ENCODE measurements at places on chromosomes 5 and 9.

DNA sequence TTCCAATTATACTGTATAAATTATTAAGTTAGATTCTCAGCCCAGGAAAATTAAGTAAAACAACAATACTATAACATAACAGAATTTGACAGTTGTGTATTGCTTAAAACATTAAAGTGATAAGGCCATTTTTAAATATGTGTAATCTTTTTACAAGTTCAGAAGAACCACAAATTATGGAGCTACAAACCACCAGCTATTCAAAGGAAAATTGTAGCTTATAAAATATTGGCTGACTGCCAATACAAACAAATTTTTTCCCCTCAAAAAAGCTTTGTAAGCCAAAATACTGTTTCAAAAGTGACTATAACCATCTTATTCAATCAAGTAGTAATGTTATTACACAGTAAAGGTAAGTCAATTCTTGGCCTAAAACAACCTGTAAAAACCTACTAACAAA lies 21.9 kb downstream of the STRBP start:
- no peaks in the 10 kb centered on the region for H3K36me3 ChIP-seq
- no peak overlapping the region for H3K4me3 ChIP-seq
- H3K27ac ChIP-seq = no peak overlapping the region
- H3K4me1 ChIP-seq = peaks cover 2% of the 10 kb centered on the region
- no peaks in the 10 kb centered on the region for H3K27me3 ChIP-seq
- DNase-seq = no peak

DNA sequence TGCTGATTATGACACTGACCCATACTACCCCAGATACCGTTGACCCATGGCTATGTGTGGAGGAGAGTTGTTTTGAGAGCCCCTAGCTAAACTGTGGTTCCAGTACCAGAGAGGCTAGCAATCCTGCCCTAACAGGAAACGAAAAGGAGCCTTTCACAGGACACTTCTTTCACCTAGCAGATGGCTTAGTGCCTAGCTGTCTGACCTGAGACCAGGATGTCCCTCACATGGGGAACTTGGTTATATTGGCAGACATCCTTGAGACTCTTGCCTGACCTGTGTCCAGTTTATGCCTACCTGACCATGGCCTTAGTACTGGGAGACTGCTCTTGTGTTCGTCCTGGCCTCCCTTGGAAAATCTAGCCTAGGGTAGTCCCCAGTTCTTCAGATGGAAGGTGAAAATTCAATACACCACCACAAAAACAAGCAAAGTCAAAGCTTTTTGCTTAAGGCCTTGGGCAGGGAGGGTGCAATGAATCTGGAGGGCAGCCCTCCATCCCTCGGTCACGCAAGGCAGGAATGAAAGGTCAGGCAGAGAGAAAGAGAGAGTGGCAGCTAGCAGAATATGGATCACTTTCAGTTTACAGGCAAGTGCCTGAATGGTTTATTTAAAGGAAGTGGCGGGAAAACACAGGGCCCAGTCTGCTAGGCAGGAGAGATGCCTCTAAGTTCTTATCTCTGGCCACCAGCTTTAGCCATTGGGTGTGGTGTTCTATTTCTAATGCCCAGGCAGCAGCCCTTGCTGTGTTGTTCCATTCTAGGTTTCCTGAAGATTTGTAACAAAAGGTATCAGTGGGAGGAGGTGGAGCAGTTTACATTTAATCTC lies 16.4 kb upstream of the ZNF474 start:
- no peaks in the 10 kb centered on the region for H3K27me3 ChIP-seq
- H3K36me3 ChIP-seq = no peaks in the 10 kb centered on the region
- H3K4me1 ChIP-seq = no peaks in the 10 kb centered on the region
- H3K27ac ChIP-seq = no peak overlapping the region
- no peak overlapping the region for H3K4me3 ChIP-seq

- no peaks in the 10 kb centered on the region for H3K36me3 ChIP-seq
- H3K27ac ChIP-seq = no peak overlapping the region
- no peak overlapping the region for H3K4me3 ChIP-seq
- no peaks in the 10 kb centered on the region for H3K27me3 ChIP-seq
- no peaks in the 10 kb centered on the region for H3K4me1 ChIP-seq
- no peak for DNase-seq
Observed at GRCh38 chr5:14890846-14891245, 19.3 kb upstream of the ANKH start.

GRCh38 chr9:4803670-4804530 lies 11.2 kb downstream of the RCL1 start:
- DNase-seq = no peak
- H3K4me3 ChIP-seq = no peak overlapping the region
- no peaks in the 10 kb centered on the region for H3K36me3 ChIP-seq
- no peaks in the 10 kb centered on the region for H3K27me3 ChIP-seq
- no peak overlapping the region for H3K27ac ChIP-seq
- peaks cover 9% of the 10 kb centered on the region for H3K4me1 ChIP-seq

DNA sequence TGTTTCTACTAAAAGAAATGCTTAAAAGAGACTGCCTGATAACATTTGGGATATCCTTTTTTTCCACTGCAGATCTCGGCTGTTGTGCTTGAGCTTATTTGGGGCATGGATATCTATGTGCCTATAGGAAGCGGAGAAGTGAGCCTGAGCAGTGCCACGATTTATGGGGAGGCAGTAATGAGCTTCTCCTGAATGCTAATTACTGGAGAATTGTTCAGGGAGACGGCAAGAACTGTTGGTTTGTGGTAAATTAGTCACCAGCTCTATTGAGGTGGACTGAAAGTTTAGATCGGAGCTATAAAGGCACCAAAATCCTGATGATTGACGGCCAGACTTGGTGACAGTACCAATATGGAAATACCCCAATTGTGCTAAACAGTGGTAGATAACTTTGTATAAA lies 186.5 kb downstream of the ARHGEF28 start:
- no peak for DNase-seq
- no peaks in the 10 kb centered on the region for H3K27me3 ChIP-seq
- H3K4me1 ChIP-seq = no peaks in the 10 kb centered on the region
- H3K27ac ChIP-seq = no peak overlapping the region
- H3K4me3 ChIP-seq = no peak overlapping the region
- no peaks in the 10 kb centered on the region for H3K36me3 ChIP-seq

All from cardiac muscle cell (in vitro differentiated cells and primary cell).